ENCODE measurements at places on chromosomes 7 and 10. TPM values are rescaled to one million over a fixed set of nuclear protein-coding genes. Genes with fewer than 3 reads are reported as not detected.

The EVX1 gene
- not detected for total RNA-seq

The CYP26C1 gene
- total RNA-seq, result not detected

The NODAL gene
- not detected for total RNA-seq

The VSTM4 gene
- 40.5 TPM for total RNA-seq

The GALNT17 gene
- total RNA-seq, result 6.3 TPM

The ASAH2 gene
- total RNA-seq, result 0.49 TPM
